ENCODE measurements at places on chromosomes 7 and 10.

GRCh38 chr10:127157089-127157488 lies 39.3 kb downstream of the INSYN2A start:
- no peak for DNase-seq

GRCh38 chr7:76304888-76305375 lies 2.5 kb downstream of the HSPB1 start:
- DNase-seq = no peak

DNA sequence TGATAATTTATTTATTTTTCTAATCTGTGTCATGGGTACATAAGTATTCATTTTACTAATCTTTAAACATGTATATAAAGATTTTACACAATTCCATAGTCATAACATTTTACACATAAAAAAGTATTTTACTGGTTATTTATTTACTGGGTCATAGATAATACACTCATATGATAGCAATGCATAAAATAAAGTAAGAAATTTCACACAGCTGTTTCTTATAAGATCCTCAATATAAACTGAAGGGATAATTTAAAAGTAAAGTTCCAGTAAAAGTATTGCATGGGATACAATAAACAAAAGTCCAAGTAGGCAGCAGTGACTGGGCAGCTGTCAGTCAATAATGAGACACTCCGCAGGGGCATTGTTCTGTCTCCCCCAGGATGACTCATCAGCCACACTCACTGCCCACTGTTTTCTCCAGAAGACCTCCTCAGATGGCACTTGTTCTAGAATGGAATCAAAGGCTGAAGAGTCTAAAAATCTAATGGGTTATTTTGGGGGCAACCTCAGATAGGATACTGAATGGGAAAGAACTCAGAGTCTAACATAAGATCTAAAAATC lies 32.7 kb downstream of the DPY19L1 start:
- no peak for DNase-seq

DNA sequence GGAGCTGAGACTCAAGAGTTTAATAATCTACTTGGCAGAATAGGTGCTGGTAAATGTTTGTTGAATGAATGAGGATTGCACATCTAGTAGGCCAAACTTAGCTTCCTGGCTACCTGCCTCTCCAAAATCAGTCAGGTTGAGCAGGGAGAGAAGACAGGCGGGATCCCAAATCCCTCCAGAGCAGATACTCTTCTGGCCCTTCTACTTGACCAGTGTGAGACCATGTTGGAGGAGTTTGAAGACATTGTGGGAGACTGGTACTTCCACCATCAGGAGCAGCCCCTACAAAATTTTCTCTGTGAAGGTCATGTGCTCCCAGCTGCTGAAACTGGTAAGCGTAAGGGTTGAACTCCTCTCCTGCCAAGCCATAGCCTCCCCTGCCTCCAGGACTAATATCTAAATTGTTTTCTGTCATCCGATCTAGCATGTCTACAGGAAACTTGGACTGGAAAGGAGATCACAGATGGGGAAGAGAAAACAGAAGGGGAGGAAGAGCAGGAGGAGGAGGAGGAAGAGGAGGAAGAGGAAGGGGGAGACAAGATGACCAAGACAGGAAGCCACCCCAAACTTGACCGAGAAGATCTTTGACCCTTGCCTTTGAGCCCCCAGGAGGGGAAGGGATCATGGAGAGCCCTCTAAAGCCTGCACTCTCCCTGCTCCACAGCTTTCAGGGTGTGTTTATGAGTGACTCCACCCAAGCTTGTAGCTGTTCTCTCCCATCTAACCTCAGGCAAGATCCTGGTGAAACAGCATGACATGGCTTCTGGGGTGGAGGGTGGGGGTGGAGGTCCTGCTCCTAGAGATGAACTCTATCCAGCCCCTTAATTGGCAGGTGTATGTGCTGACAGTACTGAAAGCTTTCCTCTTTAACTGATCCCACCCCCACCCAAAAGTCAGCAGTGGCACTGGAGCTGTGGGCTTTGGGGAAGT lies 2.2 kb upstream of the MBLAC1 start:
- no peak for DNase-seq

DNA sequence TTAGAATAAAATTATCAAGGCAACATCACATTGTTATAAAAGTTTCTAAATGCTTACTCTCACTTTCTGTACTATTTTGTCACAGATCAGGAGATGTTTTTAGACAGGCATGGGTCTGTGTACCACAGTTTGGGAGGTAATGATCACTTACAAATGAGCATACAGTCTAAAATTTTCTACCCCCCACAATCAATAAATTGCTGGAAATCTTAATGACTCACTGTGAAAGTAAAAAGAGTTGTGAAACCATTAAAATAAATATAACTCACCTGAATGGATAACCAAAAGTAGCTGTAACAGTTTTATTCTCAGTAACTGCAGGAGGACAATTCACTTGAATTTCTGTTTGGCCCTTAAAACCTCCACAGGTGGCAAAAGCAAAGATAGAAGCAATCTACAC lies 13.2 kb downstream of the SYPL1 start:
- DNase-seq = no peak

DNA sequence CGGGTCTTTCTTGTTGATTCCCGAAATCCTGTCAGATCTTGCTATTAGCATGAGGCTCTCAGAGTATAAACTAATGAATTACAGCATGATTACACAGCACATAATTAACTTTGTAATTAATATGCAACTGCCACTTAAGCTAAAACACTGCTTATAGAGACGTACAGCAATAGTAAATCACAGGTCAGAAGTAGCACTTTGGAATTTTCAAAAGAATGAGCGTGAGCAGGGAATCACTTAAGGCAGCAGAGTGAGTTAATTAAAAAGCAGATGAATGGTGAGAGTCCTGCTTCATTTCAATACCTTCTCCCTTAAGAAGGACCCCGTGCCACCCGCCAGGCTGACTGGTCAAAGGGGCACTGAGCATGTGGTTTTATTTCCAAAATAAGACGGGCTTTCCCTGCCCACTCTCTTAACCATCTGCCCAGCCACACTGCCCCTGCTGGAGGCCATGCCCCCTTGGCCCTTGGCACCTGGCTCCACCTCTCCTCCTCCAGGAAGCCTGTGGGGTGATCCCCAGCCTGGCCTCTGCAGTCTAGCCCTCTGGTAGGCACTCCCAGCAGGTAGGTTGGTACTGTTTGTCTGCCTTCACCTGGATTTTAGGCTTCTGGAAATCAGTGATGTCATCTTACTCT lies 117.8 kb downstream of the ZMIZ1 start:
- DNase-seq = no peak

GRCh38 chr10:29068302-29068701 lies 220.6 kb upstream of the LYZL1 start:
- no peak for DNase-seq

DNA sequence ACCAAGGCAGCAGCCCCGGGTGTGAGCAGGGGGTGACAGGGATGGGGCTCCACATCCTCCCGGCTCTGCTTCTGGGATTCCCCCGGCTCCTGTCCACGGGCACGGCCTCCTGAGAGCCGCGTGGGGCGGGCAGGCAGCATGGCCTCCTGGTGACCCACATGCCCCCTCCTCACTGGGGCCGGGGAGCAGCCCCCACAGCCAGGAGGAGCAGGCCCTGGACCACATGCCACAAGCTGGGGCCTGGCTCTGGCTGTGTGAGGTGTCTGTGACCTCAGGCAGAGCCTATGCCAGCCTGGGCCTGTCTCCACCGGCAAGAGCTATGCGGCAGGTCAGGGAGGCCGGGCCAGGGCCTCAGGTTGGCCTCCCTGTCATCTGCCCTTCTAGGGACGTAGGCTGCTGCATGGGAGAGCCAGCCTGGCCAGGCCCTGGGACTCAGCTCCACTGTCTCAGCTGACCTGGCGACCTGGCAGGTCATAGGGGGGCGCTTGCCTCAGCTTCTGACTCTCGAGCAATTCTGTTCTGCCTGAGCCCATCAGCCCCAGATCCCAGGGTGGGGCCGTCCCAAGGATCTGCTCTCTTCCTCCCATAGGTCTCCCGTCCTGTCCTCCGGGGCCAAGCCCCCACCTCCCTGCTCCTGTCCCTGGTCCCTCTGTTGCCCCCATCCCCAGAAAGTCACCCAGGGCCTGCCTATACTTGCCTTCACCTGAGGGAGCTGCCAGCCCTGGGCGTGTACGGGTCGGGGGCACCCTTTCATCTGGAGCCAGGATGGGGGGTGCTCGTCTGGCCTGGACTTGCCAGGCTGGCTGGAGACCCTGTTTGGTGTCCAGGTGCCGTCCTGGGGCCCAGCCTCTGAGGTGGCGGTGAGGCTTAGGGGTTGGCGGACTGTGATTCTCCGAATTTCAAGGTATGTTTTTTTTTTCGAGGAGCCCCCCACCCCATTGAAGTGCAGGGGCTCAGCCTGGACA lies 3.9 kb upstream of the TMEM184A start:
- DNase-seq = no peak

DNA sequence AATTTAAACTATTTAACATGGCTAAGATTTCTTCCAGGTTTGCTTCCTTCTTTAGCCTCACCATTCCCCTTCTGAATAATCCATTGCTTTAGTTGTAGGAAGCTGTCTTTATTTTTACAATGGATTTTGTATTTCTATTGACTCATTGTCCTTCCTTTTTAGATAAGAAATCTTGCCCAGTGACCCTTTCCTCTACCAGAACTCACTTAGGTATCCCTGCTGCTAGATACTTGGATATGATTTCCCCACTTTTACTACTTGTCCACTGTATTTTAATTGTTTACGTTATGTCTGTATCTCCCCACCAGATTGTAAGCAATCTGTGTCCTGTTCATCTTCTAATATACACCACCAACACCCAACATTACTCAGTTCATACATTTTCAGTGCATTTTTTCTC lies 47.7 kb upstream of the MDFIC start:
- no peak for DNase-seq

GRCh38 chr10:84054743-84055142 lies 84.6 kb upstream of the GHITM start:
- no peak for DNase-seq

DNA sequence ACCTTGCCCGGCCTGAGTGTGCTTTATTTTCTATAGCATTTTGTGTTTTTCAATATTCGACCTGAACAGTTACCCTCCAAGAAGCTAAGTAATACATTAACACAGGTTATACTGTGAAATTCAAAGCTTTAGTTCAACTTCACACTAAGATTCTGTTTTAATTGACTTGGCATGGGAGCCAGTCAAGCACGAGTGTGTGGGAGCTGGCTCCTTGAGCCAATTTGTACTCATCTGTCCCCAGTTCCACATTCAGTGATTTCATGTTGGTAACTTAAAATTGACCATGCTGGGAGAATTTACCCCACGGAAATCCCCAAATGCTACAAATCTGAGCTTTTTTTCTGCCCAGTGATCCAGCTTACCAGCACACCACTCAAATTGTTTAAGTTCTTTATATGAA lies 20.3 kb downstream of the TSPAN12 start:
- no peak for DNase-seq

DNA sequence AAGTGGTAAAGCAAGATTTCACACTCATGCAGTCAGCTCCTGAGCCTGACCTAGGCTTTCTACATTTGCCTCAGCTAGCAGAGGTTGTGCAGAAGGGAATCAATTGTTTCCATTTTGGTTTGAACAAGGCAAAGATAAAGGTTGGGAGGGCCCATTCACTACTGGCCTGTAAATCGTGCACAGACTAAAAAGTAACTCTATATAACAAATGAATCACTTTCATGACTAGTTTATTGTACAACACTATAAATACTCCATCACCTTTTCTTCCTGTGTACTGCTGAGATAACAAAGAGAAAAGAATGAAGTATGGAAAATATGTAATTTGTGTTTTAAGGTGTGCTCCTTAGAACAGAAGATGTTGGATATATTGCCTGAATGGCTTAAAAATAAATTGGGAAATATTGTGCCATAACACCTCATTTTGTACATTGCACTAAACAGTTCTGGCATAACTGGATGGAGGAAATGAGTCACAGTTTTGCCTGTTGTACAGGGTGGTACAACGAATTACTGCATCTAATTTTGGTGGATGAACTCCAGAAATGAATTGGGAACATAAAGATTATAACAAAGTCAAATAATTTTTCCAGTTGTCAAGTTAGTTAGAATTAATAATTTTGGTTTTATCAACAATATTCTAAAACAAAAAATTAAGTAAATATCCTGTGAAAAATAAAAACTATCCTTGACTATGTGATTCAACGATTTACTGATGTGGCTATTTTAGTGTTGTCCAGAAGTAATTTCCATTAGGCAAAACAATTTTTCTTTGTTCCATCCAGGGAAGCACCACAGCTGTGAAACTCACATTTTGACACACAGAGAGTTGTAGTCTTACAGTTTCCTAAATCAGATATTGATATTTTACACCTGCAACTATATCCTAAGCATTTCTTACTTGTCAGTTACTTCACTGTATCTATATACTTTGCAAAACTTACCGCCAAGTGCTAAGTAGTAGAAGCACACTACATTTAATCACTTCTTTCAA lies 18.0 kb downstream of the SEMA3C start:
- no peak for DNase-seq

DNA sequence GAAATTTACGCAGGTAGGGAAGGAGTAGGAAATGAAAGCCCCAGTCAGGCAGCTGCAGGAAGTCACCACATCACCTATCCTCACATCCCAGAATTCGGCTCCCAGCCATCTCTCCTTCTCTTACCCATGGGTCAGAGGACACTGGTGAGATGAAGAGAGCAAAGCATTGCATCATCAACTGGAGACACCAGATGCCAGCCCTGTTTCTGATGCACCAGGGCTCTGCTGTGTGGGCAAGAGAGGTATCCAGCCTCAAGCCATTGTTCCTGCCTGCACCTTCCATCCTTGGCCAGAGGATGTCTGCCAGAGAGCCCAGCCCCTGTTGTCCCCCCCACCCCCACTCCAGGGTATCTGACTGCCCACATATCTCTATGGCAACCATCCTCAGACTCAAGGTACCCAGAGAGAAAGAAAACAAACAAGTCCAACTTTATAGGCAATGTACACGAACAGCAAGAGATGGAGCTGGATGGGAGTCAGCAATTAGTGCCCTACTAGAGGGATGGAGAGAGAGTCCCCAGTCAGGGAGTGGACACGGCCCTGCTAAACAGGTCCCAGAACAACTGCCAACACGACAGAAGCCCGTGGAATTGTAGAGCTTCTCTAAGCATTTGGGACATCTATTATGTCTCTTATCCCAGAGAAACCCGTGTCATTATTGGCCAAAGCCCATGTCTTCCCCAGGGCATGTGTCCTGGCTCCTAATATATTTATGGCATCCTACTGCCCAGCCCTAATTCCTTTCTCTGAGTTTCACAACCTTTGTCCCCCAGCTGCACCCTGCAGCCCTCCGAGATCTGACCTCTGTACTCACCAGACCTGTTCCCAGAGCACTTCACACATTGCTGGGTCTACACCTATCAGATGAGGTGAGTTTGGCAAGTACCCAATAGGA lies 2.8 kb downstream of the CAMK2G start:
- DNase-seq = no peak

- no peak for DNase-seq
Observed at GRCh38 chr7:138468244-138469123, 8.4 kb downstream of the TRIM24 start.
